ENCODE measurements at places on chromosomes 6 and 20.

- DNase-seq, result no peak
Observed at GRCh38 chr20:5973971-5974370, 23.5 kb downstream of the MCM8 start.

DNA sequence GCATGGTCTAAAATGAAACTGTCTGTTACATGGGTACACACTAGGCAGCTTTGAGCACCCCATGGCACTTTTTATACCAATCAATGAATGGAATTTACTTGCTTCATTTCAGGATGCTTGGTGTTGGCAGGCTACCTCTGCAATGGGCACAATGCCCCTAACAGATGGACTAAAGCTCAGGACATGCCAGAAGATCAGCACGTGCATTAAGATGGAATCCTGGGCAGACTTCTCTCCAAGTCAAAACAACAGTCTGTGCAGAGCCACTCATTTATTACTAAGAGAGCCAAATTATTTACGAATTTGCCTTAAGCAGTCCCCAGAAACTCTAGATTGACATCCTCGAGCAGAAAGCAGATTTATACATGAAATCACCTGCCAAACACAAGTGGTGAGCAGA lies 55.8 kb upstream of the SCML4 start:
- DNase-seq, result no peak

DNA sequence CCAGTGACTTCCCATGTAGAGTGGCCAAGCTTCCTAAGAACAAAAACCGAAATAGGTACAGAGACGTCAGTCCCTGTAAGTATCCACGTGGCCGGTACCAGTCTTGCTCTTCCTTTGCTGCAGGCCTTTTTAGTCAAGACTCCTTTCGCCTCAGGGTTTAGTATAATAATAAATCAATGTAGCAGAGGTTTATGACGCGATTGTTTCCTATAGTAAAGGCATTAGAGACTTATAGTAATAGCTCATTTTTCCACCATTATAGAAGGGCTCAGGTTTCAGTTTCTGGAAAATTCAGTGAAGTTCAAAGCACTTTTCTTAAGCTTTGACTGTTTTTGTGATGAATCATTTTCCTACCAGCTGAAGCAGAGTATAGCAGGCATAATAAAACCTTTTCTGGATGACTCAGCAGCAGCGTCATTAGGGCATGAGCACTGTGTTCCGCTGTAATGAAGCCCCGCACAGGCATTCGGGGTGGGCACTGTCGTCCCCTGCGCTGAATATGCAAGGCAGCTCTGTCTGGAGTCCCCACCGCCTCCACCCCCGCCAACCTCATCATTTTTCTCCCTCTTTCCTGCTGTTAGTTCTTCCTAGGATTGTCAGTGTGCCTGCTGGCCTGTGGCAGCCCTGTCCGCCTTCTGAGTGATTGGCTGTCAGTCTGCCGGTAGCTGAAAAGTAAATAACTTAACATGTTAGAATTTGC lies 51.3 kb downstream of the PTPN1 start:
- no peak for DNase-seq

GRCh38 chr20:46107061-46107460 lies 11.1 kb upstream of the CD40 start:
- DNase-seq, result no peak

- DNase-seq, result no peak
Observed at GRCh38 chr6:102686461-102686860, 1293.0 kb downstream of the GRIK2 start.

DNA sequence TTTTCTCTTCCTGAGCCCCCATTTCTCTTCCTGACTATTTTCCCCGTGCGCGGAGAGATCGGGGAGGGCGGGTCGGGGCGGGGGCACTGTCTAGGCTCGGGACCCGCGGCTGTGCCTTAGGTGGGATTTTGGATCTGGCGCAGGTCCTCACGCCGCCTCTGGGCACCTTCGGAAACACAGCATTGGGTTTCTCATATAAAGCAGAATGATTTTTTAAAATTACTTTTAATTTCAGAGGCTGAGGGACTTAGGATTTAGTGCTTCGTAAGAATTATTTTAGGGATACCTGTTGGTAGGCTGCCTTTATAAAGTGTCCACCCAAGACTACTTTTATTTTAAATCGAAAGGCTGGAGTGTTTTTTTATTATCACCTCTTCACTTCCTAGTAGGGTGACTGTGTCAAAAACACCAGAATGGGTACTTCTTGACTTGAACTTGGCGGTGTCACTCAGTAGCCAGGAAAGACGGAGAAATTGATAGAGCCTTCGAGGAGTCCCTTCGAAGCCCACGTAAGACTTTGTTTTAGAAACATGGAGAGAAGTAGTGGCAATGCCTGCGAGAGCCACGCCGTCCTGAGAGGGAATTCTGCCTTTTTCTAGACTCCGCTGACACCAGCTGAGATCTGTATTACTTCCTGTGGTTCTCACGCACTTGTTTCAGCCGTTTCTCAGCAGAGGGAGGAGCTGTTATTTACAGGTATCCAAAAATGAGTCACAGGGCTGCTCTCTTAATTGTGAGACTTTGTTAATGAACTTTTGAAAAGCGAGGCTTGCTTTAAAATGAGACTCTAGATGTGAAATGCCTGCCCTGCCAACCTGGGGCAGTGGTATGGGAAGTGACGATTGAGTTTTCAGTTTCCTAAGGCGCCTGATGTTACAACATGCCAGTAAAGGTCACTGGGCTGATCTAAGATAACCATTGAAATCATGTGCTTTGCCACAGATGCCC lies 667 bp downstream of the STX11 start:
- DNase-seq, result no peak

DNA sequence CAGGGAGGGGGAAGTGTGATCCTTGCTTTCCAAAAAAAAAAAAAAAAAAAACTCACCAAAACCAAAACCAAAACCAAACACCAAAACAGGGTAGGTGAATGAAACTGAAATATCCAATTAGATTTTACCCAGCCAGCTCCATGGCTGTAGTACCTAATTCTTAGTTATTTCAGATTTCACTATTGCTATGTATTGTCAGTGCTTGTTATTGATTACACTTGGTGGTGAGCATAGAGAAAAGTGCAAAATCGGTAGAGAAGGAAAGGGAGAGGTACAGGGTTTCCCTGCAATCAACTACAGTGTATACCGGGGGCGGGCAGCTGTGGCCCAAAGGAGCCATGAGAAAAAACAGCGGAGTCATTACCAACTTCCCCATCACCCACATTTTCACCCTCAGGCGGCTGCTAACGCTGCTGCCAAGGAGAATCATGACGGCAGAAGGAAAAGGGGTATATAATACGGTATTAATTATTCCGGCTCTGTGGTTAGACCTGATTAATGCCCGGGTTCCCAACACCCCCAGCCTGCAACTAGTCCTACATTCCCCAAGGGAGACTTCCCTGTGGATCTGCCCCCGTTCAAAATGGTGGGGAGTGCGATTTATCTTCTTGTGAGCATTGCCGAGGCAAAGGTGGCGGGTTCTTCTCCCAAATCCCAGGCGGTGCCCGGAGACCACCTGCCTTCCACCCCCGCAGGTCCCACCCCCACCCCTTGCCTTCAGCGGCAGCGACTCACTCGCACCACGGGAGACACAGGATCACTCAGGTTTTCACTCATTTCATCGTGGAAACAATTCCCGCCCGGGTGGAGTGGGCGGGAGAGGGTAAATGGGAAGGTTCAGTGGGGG lies at the start of gene C6orf62:
TSS of gene C6orf62 (minus strand) at position 30 of the 847 bp plus-strand sequence. CDS start 486 bp downstream, outside the sequence.
- DNase-seq, result no peak

DNA sequence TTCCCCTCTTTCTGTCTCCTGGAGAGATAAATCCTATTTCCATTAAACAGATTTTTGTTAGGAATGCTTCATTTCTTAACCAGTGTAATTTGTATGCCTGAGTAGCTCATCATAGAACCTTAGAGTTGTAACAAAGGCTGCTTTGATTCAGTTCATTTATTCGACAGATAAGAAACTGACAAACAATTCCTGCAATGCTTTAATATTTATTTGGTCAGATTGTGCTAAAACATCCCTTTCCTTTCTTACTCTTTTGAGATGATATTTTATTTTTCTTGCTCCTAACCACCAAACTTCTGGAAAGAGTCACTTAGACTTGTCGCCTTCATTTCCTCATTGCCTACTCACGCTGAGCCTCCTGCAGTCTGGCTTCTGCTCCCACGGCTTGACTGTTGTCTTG lies 89.0 kb upstream of the SUPT3H start:
- no peak for DNase-seq

- DNase-seq, result no peak
Observed at GRCh38 chr6:168823397-168824212, 382.6 kb downstream of the SMOC2 start.

GRCh38 chr6:157452096-157452495 lies 71.1 kb downstream of the ZDHHC14 start:
- DNase-seq, result no peak

DNA sequence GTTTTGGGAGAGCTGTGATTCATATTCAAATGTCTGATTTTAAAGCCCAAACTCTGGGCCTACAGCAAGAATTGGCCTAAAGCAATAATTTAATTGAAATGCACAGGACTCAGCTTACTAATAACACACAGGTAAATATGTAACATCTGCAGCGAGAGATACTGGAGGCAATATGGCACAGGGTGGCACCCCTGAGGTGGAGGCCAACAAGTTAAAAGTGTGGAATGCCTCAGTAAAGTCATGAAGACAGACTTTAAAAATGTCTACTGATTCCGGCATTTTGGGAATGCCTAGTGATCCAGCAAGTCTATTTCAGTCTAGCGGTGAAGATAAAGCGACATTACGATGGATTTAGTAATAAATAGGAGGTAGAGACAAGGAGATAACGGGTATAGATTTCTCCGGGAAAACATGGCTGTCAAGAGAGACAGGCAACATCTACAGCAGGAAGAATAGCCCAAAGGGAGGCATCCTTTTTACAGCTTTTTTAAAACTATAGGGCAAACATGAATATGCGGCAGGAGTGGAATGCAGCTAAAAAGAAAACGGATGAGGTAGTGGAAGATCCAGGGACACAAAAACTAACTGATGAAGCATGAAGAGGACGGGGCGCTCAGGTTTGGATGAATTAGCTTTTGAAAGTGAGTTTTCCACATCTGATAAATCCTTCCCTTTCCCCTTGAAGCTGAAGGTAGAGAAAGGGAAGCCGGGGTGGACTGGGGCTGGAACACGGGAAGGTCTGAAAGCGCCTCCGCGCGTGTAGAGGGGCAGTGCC lies 1.2 kb downstream of the NANP start:
- DNase-seq, result no peak

GRCh38 chr20:3051385-3052019 lies 5.7 kb downstream of the MRPS26 start:
- no peak for DNase-seq

GRCh38 chr6:57262488-57262887 lies 40.4 kb upstream of the RAB23 start:
- DNase-seq, result no peak

DNA sequence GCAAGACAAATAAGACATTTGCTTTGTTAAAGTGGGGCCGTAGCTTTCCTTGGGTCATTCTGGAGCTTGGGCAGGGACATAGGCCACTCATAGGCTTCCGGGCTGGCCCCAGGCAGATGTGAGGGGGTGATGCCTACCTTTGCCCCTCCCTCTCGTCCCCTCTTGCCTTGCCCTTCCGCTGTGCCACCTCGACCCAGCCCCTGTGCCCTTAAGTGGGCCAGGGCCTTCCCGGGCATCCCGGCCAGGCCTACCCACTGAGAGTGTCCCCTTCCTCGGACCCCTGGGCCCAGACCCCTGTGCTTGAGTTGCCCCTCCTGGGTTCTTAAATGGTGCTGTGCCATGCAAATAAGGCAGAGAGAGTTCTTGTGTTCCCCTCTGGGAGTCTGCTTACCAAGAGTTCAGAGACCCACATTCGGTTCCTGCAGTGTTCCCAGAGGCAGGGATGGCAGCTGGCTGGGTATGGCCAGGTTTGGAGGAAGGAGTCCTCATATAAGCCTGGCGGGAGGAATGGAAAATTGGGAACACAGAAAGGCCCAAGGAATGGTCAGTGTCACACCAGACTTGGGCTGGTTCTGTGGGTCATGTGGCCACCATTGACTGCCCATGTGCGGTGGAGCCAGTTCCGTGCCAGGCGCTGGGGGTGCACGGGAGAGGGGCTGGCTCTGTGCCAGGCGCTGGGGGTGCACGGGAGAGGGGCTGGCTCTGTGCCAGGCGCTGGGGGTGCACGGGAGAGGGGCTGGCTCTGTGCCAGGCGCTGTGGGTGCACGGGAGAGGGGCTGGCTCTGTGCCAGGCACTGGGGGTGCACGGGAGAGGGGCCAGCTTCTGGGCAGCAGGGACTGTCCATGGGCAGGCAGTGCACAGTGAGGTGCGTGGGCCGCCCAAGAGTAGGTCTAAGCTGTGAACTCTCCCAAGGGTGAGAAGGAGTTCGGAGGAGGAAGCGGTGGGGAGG lies 173.5 kb upstream of the SNX9 start:
- DNase-seq, result no peak

DNA sequence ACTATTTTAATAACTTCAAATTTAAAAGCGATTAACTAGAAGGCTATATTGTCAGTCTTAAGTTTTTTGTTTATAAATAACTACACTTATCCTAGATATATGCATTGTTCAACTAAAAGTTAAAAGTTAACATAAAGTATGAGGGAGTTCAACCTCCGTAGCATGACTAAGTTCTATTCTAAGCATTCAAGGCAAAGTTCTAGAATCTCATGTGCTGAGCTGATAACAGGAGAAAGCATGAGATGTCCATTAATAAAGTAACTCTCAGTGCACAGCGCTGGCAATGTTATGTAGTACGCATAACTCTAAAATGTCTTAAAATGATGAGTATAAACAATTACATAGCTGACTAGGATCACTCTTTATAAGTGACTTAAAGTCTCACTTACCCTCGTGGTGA lies 264.8 kb downstream of the RNGTT start:
- no peak for DNase-seq

DNA sequence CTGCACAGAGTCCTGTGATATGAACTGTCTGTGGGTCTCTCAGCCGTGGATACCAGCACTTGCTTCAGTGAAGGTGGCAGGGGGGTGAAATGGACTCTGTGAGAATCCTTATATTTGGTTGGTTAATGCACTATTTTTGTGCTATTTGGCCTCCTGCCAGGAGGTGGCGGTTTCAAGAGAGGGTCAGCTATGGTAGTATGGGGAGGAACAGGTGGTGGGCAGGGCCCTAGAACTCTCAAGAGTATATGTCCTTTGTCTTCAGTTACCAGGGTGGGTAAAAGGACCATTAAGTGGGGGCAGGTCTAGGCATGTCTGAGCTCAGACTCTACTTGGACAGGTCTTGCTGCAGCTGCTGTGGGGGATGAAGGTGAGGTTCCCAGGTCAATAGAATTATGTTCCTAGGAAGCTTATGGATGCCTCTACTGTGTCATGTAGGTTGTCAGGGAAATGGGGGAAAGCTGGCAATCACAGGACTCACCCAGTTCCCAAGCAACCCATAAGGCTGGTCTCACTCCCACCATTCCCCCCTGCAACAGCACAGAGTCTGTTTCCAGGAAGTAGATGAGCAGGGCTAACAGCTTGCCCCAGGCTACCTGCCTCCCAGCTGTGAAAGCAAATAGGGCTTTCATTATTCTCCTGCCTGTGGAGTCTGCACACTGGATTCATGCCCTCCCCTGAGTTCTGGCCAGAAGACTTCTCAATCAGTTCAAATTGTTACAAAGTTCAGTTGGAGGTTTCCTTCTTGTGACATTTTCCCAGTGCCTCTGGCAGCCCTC lies 56.8 kb upstream of the PHIP start:
- DNase-seq, result no peak

DNA sequence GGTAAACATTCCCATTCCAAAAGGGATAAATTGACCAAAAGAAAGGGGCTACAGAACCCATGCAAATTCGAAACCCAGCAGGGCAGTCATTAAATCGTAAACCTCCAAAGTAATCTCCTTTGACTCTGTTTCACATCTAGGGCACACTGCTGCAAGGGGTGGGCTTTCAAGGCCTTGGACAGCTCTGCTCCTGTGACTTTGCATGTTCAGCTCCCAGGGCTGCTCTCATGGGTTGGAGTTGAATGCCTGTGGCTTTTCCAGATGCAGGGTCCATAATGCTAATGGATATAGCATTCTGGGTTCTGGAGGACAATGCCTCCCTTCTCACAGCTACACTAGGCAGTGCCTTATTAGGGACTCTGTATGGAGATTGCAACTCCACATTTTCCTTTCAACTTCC lies 211.9 kb upstream of the MANEA start:
- no peak for DNase-seq

Data from NCI-H2029 treated with DMSO at 0.1 percent for 48 hours (cell line).